Sciatic nerve (tissue), 2 donors: ENCODE measurements at places on chromosomes 12 and 14. TPM values are rescaled to one million over a fixed set of nuclear protein-coding genes. Genes with fewer than 3 reads are reported as not detected.

- no peak for DNase-seq
Measured at GRCh38 chr14:59126714-59127436, 61.6 kb upstream of the DAAM1 start.

DNA sequence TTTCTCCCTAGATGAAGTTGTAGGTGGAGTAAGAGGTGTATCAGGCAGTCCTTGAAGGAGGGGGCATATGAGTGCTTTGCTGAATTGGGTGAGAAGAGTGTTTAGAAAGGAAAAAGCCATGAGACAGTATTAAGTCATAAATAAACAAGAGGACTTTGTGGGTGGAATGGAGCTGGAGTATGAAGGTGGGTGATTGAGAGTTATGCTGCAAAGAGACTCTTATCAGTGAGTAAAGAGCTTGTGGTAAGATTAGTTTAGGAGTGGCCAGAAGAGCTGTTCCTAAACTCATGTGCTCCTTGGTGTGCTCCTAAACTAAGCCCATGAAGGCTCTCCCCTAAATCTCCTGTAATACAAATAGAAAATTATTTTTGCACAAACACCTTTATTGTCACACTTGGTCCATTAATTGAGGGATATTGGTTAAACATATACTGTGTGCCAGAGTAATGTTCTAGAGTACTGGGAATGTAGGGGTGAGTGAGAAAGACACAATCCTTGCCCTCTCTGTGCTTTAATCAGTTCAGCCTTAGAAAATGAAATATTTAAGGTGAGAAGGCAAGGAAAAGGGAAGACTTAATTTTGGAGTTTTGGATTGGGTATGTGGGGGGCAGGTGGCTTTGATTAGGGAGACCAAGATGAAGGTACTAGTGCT, 9.8 kb downstream of the CHPT1 start:
- DNase-seq, result no peak

- DNase-seq, result no peak
Measured at GRCh38 chr12:5068126-5068525, 24.4 kb downstream of the KCNA5 start.

DNA sequence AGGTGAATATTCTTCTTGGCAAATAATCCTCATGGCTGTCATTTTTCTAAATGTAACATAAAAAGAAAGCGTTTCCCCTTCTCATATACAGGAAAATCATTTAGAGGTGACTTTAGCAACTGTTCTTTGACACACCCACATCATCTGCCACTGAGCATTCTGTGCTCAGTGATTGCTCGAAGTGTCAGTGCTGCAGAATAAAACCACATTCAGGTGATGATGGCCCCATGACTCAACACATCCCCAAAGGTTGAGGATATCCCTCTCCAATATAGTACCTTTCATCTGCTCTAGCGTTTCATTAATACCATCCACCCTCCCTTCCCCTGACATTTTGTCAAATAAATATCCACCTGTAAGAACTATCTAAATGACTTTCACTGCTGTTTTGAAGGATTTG, 28.7 kb upstream of the CPSF6 start:
- DNase-seq, result no peak

DNA sequence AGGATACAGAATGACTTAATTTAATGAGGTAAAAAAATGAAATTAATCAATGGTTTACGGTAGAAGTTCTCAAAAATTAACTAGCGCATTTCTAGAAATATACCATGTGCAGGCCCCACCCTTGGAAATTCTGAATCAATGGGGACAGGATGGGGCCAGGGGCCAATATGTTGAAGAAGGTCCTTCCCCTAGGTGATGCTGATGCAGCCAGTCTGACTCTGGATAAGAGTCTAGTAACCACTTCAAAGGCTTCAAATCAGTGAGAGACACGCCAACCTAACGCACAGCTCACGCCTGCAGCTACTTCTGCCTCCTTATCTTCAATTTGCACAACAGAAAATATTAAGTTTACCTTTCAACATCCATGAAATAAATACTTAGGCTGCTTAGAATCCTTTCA, 14.9 kb downstream of the GIT2 start:
- no peak for DNase-seq

The CCDC197 gene
- not detected for total RNA-seq

The IFNG-AS1 gene
- total RNA-seq, result 0.27 TPM

The KRT83 gene
- not detected for total RNA-seq
